Esophagus squamous epithelium (tissue), 5 donors: ENCODE measurements at places on chromosomes 3 and 15. TPM values are rescaled to one million over a fixed set of nuclear protein-coding genes. Genes with fewer than 3 reads are reported as not detected.

The SLC9C1 gene
- total RNA-seq = not detected

The THSD4 gene
- 39.4 TPM for total RNA-seq

GRCh38 chr3:100103558-100104441, 10.5 kb downstream of the FILIP1L start:
- no peak overlapping the region for H3K4me3 ChIP-seq
- peaks cover 2% of the 10 kb centered on the region for H3K4me1 ChIP-seq
- DNase-seq = no peak
- H3K36me3 ChIP-seq = no peaks in the 10 kb centered on the region

DNA sequence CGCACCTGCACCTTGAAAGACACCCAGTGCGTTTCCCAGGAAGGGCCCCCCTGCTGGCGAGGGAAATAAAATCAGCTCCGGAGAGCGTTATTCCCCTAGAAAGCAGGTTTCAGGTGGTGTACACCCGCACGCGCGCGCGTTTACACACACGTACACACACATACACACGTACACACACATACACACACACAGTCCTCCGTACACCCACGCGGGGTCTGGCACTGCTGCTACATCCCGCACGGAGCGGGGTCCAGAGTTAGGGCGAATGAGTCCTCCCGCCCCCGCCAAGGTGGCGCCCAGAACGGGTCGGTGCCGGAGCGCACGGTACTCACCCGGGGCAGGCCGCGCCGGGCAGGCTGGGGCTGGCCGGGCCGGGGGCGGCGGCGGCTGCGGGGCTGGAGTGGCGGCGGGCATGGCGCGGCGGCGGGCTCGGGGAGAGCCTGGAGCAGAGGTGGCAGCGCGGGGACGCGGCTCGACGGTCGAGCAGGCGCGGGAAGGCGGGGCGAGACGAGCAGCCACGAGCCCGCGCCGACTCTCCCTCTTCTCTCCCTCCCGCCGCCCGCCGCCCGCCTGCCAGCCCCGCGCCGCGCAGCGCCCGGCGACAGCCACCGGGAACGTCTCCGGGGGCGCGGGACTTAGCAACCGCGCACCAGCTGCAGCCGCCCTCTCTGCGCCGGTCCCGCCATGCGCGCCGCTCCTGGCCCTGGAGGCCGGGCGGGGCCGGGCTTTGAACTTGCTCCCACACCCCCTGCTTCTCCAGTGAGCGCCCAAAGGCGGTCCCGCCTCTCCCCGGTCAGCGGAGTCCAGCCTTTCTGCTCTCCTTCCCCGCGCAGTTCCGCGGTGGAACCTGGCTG, at the start of gene DCLK3:
Gene DCLK3 (minus strand): TSS at position 704 of the 854 bp plus-strand sequence. CDS start 290 bp downstream, at position 414.
- H3K4me3 ChIP-seq = peak within 1 kb of the TSS; percentile 25
- no peaks in the 10 kb centered on the region for H3K4me1 ChIP-seq
- no peaks in the 10 kb centered on the region for H3K36me3 ChIP-seq
- H3K27ac ChIP-seq = no peak within 1 kb of the TSS

DNA sequence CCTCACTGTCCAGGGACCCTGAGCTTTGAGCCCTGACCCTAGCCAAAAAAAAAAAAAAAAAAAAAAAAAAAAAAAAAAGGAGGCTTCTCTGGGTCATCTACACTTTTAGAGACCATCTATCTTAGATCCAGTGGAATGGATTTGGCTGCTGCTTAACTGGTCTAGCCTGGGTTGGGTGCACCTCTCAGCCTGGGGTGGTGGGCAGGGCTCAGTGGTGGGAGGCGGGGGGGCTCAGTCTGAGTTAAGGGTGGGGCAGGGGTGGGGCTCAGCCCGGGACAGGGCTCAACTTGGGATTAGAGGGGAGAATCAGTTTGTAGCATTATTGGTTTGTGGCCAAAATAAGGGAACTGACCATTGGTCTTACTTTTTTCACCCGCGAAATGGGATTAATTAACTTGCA, 139.2 kb downstream of the TPRA1 start:
- peaks cover 12% of the 10 kb centered on the region for H3K4me1 ChIP-seq
- H3K27me3 ChIP-seq = no peaks in the 10 kb centered on the region
- no peaks in the 10 kb centered on the region for H3K36me3 ChIP-seq

- no peak overlapping the region for H3K4me3 ChIP-seq
- H3K4me1 ChIP-seq = no peaks in the 10 kb centered on the region
- no peaks in the 10 kb centered on the region for H3K27me3 ChIP-seq
- no peak for DNase-seq
Measured at GRCh38 chr3:101383156-101383575, 62.8 kb upstream of the IMPG2 start.

GRCh38 chr15:82874961-82875360, 65.5 kb downstream of the WHAMM start:
- no peak overlapping the region for H3K27ac ChIP-seq
- no peak overlapping the region for H3K4me3 ChIP-seq
- no peaks in the 10 kb centered on the region for H3K27me3 ChIP-seq
- H3K36me3 ChIP-seq = no peaks in the 10 kb centered on the region
- no peak for DNase-seq
